ENCODE measurements at places on chromosomes 1 and 21.

DNA sequence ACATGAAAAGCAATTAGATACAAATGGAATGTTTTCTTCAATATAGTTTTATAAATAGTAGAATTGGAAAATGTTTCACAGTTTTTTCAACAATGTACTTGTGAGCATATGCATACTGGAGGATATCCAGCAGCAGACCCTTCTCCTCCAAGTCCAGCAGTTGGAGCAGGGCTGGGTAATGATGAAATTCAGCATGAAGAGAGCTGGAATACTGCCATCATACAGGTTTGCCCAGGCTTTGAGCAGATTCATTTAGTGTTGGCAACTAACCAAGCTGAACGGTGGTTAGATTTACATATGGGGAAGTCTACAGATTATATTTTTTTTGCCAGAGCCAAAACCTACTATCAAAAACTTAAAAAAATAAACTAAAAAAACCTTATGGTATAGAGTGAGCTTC, 38.3 kb downstream of the WDR3 start:
- DNase-seq, result no peak

- peak; percentile 86 for DNase-seq
Observed at GRCh38 chr1:7046314-7046713, 261.1 kb downstream of the CAMTA1 start.

DNA sequence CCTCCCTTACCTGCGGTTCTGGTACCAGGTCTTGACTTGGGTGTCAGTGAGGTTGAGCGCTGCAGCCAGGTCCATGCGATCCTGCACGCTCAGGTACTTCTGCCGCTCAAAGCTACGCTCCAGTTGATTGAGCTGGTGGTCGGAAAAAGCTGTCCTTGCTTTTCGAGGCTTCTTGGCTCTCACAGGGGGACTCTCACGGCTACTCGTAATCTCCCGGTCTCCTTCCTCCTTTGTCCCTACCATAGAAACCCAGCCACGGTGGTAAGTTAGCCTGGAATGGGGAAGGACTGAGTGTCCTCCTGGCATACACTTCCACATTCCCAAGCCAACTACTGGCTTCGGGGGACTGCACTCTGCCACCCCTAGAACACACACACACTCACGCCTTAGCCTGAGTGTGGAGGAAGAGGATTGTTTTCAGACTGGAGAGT, 2.6 kb downstream of the BARHL2 start:
- no peak for DNase-seq

GRCh38 chr1:236748268-236748870, 46.7 kb upstream of the MTR start:
- no peak for DNase-seq

- DNase-seq, result no peak
Observed at GRCh38 chr1:56627019-56627635, 18.0 kb upstream of the PRKAA2 start.

GRCh38 chr1:89322402-89322801, 41.5 kb upstream of the GBP6 start:
- no peak for DNase-seq

DNA sequence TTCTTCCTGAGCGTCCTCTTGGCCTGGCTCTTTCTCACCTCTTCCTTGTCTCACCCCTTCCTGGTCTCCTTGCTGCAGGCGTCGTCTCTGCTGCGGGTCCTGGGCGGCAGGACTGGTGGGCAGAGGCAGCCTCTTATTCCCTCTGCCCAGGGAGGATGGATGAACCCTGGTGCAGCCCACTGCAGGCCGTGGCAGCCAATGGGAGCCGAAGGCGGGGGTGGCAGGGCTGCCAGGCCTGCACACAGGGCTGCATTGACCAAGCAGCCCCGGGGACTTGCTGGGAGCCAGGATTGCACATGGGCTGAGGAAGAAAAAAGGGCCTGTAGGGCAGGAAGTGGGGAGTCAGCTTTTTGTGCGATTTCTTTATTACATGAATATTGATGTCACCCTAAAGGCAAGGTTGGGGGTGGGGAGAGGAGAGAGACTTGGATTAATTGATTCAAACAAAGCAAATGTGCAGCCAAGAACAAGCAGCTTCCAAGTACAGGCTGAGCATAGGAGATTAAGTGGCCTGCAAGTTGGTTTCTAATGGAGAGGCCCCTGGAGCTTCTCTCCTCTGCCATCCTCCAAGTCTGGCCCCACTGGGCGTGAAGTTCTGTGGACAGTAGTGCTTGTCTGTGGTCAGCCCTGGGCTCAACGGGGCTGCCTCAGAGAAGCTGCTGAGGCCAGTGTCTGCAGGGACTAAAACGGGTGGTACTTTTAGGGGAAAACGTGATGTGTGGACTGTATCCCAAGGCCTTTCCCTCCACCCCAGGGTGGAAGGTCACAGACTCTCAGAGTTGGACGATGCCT, at the start of gene S100B:
Gene S100B (minus strand): TSS at position 108 of the 792 bp plus-strand sequence. CDS start 2,667 bp downstream, outside the sequence.
- DNase-seq, result peak; percentile 61
